ENCODE measurements at places on chromosomes 11 and 22.
A peak's percentile ranks its signal among the peaks of the same experiment; 100 is the strongest.

DNA sequence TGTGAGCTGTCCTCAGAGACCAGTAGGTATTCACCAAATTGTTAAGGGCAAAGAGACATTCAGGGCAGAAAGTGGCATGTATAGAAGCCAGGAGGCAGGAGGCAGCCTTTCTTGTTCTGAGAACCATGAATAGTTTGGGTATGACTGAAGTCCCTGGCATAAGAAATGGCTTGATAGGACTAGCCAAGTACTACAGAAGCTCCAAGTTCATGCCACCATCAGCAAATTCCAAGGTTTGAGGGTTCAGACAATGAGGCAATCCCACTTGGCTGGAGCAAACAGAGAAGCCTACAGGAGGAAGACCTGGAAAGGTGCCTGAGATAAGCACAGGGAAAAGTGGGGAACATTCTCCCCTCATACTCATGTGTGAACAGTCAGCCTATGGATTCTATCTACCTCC lies 25.8 kb downstream of the XRRA1 start:
- no peak for DNase-seq

GRCh38 chr11:100562128-100562527 lies 125.0 kb upstream of the ARHGAP42 start:
- DNase-seq, result peak; percentile 86

DNA sequence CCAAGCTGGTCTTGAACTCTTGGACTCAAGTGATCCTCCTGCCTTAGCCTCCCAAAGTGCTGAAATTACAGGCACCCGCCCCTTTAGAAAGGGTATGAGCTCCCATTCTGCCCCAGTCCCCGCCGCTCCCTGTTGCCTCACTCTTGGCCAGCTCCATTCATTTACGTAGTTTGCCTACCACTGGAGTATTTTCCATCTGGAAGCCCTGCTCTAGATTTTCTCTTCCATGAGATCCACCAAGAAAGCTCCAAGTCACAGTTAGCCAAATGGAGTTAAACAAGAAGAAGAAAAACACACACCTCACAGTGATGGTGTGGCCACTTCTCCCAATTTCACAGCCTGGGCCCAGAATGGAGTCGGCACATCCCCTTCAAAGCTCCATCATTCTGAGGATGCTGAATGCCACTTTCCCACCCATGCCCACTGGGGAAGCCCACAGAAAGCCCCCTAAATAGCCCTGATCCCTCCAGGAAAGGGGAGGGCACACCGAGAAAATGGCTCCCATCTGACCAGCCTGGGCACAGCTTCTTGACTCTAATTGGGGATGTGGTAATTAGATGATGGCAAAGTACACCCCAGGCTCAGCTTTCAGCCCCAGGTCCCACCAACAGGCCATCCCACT lies 381.2 kb downstream of the MN1 start:
- peak; percentile 41 for DNase-seq

GRCh38 chr22:38043151-38044039 lies 13.8 kb upstream of the PICK1 start:
- no peak for DNase-seq

DNA sequence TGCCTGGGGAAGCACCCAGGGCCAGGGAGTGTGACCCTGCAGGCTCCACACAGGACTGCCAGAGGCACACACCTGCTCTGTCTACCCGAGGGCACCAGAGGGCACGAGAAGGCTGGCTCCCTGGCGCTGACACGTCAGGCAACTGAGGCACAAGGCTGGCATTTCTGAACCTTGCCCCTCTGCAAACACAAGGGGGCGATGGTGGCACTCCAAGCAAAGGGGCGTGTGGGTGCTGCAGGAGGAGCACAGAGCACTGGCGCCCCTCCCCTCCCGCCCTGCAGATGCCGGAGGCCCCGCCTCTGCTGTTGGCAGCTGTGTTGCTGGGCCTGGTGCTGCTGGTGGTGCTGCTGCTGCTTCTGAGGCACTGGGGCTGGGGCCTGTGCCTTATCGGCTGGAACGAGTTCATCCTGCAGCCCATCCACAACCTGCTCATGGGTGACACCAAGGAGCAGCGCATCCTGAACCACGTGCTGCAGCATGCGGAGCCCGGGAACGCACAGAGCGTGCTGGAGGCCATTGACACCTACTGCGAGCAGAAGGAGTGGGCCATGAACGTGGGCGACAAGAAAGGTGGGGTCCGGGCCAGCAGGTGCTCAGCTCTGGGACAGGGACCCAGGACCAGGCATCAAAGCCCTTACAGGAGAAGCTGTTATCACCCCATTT lies 20.8 kb upstream of the TXNRD2 start:
- peak; percentile 59 for DNase-seq

DNA sequence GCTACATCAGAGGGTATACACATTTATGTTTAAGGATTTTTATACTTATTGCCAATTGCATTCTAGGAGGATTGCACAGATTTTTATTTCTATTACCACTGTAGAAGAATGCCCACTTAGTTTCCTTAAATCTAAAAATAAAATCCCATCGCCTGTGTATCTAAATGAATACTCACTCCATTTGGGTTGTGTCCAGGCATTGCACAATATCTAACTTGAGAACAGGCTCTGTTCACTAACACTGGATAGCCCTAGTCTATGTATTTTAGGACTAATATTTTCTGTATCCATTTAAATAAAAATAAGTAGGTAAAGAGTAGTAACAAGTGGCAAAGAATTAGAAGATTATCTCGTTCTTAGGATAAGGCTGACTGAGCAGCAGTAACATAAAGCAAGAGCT lies 4.1 kb downstream of the C11orf52 start:
- peak; percentile 72 for DNase-seq

DNA sequence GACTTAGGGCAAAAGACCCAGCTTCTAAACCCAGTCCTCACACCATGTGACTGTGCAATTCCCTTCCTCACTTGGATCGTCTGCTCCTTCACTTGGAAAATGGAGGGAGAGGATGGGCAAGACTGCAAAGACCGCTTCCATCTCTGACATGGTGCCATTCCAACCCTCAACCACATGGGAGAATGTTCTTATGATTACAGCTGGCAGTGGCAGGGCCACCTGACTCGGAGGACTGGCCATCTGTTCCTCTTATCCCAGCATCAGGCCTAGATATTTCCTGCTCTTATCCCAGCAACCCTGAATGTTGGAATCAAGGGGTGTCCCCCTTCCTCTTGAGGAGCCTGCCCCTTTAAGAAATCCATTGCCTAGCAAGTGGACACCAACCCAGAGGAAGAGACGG lies 15.4 kb downstream of the DSCAML1 start:
- DNase-seq, result no peak

GRCh38 chr11:65854852-65855837 lies 2.8 kb downstream of the CFL1 start:
- no peak for DNase-seq

DNA sequence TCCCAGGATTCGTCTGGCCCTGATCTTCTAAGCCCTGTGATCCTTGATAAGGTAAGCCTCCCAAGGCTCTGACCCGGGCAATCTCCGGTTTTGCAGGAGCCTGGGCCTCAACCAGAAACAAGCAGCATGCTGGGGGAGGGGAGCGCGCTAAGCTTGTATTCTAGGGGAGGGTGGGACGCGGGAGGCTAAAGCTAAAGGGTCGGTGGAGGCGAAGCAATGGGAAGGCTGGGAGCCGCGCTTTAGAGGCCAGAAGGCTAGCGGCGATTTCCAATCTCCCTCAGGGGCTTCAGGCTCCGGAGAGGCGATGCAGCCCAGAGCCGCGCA lies 753 bp downstream of the PTPN5 start:
- DNase-seq, result no peak

DNA sequence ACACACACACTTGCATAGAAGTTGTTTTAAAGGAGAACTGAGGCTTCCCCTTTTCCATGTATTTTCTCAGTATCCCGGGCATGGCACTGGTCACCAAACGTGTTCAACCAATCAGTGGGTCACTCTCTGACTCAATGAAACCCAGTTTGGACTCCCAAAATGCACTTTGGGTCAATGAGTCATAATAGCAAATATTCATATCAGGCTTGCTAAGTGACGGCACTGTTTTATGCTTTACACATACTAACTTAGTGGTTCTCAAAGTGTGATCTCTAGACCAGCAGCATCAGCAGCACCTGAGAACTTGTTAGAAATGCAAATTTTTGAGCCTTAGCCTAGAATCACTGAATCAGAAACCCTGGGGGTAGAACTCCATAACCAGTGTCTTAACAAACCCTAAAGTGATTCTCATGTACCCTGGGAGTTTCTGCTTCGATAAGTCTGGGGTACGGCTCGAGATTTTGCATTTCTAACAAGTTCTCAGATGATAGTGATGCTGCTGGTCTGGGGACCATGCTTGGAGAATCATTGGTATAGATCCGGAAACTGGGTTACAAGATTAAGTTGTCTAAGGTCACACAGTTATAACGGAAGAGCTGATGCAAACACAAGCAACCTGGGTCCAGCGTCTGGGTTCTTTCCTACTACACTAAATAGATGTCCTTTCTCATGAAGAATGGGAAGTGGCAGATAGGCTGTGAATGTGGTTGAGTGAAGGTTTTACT lies 35.6 kb downstream of the ETS1 start:
- no peak for DNase-seq

DNA sequence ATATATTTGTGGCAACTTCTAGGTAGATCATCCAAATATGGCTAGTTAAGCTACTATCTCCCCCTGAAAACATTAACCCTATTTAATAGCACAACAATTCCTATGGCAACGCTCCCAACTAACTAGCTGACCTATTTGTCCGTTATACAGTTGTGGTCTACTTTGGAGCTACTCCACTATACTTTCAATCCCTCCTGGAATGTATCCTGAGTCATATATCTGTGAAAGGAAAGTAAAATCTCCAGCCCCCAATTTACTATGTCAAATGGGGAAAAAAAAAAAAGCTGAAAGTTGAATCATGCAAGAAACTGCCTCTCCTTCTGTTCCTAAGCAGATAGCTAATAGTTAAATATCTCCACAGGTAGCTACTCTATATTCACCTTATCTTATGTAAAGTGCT lies 128.5 kb downstream of the CD44 start:
- DNase-seq, result peak; percentile 87

GRCh38 chr11:104464691-104465090 lies 300.7 kb upstream of the PDGFD start:
- DNase-seq, result no peak

GRCh38 chr11:85627332-85627997 lies at the start of gene DLG2:
Gene DLG2, minus strand, starts transcription at chr11:85627344.
- DNase-seq, result peak; percentile 18
